ENCODE measurements at places on chromosomes 16 and 17. TPM values are rescaled to one million over a fixed set of nuclear protein-coding genes. Genes with fewer than 3 reads are reported as not detected.

GRCh38 chr16:57775661-57776469, 26.4 kb downstream of the KIFC3 start:
- no peak for DNase-seq

Gene MYCBPAP
- total RNA-seq: 1.0 TPM

DNA sequence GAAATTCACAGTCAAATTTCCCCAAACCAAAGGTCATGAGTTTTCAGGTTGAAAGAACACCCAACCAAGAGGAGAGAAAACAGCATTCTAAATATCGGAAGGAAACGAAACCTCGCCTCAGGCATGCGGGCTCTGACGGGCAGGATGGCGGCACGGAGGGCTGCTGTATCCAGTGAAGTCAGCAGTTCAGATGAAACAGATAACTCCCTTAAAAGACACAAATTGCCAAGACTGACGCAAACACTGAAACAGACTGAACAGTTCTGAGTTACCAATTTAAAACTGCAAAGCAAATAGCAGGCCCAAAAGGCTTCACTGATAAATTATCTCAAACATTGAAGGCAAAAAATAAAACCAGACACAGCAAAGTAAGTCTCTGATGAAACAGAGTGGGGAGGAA, 20.6 kb upstream of the CDH15 start:
- DNase-seq: no peak

DNA sequence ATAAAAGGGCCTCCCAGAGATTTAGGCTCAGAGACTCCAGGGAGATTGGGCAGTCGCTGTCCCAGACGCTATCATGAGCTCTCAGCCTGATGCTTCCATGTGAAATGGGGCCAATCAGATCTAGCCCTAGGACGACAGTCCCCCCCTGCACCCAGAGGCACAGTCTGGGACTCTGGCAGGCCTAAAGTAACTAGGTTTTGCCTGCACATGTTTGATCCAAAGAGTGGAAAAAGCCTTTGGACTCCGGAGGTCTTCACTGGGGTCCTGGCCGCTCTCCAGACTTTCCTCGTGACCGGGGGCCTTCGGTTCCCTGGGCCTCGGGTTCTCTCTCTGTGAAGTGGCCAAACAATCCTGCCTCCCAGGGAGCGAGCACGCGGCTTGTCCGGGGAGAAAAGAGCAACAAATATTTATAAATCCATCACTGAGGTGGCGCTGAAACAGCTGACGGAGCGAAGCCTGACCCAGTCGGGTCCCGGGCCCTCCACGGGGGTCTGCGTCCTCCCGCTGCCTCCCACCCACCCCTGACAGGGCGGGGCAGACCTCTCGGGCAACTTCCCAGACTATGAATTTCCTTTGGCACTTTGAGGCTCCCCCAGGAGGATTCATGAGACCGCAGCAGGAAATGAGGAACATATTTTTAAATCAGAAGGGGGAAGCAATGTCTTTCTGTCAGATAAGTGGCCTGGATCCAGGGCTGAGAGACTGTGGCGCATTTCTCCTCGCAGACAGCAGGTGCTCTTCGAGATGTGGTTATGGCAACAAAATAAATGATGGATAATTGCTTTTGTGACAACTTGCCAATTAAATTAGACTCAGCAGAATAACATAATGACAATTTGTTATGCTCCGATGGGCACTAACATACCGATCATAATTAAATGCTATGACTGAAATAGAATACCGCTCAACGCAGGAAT, 38.9 kb downstream of the MRPS23 start:
- DNase-seq: no peak

DNA sequence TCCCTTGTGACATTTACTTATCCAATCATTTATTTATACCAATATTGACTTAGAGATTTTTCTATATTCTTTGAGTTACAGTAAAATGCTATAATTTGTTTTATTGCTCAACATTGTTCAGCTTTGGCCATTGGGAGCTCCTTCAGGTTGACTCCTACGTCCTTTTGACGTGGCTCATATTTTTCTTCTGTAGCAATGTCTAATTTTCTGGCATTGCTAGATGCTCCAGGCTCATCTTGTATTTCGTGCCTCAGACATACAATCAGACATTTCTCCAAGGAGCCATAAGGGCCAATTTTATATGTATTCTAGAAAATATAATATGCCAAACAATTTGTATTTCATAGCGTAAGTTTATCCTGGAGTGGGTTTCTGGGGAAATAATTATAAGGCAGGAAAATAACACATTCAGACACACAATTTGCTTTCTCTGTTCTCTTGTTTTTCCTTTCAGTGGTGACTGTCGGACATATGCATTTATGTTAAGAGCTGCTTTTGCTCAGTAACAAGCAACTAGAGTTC, 355.1 kb upstream of the MON1B start:
- DNase-seq: no peak

DNA sequence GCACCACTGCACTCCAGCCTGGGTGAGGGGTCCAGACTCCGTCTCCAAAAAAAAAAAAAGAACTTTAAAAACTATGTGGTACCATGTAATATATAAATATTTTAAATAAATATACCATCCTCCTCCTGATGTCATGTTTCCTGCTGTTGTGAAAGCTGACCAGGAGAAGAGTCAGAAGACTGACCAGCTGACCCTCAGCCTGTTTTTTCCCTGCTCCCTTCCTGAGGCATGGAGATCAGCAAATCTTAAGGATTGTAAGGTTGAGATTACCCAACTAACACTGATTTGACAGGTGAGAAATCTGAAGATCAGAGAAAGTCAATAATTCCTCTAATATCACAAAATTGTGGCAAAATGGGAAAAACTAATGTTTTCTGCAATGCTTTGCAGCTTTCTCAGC, 18.1 kb downstream of the NCOR1 start:
- DNase-seq: no peak

All from Calu3 (cell line).